ENCODE measurements at places on chromosomes 13 and 19.

DNA sequence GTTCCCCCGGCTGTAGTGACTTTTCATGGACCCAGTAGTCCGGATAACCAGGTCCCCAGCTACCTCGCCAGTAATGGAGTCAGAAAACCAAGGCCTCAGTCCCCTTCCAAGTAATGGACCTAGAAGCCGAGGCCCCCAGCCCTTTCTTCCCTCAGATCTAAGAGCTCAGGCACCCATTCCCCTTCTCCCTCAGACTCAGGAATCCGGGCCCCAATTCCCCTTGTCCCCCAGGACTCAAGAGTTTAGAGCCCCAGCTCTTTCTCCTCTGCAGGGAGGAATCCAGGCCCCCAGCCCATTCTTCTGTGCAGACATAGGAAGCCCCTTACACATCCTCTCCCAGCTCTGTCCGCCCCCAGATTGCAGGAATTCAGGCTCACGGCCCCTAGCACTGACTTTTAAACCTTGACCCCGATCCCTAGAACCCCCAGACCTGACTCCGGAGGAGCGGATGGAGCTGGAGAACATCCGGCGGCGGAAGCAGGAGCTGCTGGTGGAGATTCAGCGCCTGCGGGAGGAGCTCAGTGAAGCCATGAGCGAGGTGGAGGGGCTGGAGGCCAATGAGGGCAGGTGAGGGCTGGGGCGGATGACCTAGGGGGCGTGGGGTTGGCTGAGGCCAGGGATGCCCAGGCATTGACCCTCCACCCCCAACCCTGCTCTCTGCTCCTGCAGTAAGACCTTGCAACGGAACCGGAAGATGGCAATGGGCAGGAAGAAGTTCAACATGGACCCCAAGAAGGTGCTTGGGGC lies 938 bp downstream of the CYTH2 start:
- no peak for DNase-seq

DNA sequence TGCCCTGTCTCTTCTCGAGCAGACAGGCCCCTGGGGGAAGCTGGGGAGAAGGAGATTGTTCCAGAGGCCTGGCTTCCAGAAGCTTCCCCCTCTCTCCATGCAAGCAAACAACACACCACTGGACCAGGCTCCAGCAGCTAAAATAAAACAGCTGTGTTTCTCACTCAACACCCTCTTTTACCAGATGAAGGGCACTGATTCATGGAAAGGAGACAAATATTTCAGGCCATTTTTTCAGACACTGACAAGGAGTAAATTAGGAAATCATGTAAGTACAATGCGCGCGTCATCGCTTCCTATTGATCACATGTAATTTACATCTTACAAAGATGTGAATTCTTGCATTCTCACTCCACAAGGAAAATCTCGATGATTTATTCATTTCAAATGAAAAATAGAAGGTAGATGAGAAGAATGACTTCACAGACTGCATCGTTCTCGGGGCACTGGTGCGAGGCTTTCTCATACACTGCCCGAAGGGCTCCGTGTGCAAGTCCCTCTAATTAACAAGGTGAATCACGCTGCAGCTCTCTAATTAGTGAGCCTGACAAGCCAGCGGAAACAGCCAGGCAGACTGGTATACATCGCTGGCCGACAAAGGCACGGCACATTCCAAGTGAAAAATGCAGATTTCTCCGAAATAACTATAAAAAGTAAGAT lies 153.6 kb downstream of the KCTD15 start:
- DNase-seq, result no peak

GRCh38 chr13:24097064-24097463 lies 63.5 kb upstream of the SPATA13 start:
- peak; percentile 73 for DNase-seq

DNA sequence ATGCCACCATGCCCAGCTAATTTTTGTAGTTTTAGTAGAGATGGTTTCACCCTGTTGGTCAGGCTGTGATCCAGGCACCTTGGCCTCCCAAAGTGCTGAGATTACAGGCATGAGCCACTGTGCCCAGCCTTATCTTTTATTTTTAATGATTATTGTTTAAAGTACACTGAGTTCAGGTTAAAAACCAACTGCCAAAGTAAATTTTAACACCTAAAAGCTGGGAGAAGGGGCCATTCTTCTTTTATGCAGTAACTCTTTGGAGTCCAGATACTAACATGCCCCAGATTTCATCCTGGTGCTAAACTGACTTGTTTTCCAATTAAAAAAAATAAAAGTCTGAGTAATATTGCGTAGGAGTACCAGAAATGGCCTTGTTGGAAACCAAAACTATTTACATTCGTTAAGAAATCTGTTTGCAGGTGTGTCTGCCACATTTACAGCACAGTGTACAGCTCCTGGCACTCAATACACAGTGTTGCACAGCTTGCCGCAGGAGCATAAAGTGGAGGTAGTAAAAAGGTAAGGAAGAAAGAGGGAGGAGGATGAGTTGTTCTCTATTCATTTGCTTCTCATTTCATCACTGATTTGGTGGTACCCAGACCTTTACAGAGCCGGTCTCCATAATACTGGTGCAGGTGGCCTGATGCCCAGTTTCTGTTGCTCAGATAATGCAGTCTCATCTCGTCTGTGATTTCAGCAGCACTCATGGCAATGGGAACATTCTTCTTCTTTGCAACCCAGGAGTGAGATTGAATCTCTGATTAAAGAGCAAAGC lies 108.9 kb downstream of the PCCA start:
- no peak for DNase-seq

DNA sequence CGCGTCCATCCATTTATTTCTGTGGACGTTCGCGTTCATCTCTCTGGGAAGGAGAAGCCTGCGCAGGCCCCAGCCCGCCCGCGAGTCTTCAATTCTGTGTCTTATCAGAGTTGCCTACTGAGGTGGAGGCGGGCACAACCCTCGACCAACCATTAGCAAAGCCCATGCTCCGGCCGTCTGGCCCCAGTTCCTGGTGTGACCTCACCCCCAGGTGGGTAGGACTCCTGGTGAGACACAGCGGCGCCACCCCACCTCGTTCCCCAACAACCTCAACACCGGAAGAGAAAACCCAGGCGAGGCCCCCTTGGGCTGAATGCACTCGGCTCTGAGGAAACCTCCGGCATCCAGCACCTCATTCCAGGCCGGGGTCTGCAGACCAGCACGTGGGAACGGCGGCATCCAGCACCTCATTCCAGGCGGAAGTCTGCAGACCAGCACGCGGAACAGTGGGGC lies 14.7 kb downstream of the ZNF787 start:
- no peak for DNase-seq

- no peak for DNase-seq
Measured at GRCh38 chr13:36166046-36166445, 34.9 kb upstream of the DCLK1 start.

DNA sequence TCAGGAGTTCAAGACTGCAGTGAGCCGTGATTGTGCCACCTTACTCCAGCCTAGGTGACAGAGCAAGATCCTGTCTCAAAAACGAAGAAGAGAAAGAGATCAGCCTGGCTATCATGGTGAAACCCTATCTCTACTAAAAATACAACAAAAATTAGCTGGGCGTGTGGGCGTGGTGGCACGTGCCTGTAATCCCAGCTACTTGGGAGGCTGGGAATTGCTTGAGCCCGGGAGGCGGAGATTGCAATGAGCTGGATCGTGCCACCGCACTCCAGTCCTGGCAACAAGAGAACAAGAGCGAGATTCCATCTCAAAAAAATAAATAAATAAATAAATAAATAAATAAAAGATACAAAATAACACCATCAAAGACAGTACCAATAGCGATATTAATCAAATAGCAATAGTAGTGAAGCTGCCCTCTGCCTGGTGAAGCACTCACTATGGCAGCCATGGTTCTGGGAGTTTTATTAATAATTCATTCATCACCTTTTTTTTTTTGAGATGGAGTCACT lies 53.9 kb downstream of the NFIC start:
- no peak for DNase-seq

DNA sequence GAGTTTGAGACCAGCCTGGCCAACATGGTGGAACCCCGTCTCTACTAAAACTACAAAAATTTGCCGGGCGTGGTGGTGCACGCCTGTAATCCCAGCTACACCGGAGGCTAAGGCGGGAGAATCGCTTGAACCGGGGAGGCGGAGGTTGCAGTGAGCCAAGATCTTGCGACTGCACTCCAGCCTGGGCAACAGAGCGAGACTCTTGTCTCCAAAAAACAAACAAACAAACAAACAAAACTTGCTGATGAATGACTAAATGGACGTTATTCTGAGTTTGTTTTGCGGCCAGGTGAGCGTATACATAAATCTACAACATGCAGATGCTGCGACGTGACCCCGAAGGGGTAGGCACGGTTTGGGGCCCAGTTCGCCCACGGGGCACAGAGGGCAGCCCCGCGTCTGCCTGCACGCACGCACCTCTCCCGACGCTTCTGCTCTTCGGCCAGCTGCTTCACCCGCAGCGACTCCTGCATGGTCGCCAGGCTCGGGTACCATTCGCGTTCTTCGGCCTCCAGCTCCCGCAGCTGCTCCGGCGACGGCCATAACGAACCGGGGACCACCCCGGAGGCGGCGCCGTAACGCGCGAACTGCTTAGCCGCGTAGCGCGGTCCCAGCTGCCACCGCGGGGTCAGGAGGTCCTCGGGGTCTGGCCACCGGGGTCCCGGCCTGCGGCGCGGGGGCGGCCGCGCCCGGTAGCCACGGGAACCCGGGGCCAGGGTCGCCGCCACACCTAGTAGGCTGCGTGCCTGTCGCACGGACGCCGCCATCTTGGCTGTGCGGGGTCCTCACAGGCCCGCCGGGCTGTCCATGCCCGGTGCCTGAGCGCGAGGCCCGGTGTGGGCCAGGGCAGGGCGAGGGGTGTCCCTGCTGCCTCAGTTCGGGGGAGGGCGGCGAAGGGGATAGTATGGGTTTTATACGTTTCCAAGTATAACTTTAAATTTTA lies at the start of gene GADD45GIP1:
Gene GADD45GIP1 (minus strand): TSS at position 778 of the 943 bp plus-strand sequence. CDS start 11 bp downstream, at position 767.
- DNase-seq, result peak; percentile 83

GRCh38 chr13:90792335-90792734 lies 555.2 kb upstream of the MIR17HG start:
- DNase-seq, result no peak

DNA sequence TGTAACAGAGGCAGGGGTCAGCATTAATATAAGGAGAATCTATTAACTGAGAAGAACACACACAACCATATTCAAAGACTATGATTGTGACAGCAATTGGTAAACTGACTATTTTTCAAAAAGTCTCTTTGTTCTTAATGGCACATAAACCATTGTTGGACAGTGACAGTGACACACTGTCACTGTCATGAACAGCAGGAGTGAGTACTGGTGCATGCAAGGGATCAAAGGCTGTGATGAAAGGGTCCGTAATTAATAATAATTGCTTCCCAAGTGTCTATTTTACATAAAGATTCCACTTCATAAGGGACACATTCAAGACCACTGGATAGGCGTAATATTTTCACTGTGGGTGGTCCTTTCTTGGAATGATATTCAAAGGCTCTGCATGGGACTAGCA lies 50.7 kb downstream of the LHFPL6 start:
- DNase-seq, result no peak

DNA sequence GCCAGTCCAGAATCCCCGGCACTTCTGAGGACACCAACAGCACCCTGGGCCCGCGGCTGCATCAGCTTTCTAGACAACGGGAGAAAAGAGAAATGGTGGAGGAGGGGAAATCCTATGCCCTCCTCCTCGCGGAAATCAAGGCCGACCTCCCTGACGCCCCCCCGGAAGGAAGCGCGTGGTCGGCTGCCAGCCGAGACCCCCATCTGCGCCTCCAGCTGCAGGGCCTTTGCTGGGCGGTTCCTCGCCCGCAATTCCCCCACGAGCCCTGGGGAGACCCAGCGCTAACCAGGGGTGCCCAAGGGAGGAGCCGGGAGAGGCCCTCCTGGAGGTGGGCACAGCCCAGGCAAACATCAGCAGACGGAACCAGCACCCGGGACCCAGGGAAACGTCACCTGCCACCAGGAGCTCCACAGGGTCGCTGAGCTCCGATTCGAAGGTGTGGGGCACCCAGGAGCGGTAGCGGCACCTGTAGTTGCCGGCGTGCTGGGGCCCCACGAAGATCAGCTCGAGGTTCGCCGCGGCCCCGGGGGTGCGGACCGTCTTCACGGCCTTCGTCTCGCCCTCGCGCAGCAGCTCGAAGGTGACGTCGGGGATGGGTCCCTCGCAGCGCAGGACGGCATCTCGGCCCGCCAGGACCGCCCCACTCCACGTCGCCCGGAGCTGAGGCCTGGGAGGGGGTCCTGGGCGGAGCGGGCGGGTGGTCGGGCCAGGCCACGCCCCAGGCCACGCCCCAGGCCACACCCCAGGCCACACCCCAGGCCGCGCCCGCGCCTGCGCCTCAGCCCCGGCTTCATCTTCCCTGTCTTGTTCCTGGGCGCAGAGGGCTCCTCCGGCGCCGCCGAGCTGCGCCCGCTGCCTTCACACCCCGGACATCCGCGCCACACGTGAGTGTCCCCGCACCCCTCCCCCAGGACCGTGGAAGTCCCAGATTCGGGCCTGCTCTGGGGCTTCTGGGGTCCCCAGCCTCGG lies 6.0 kb downstream of the A1BG start:
- peak; percentile 83 for DNase-seq

DNA sequence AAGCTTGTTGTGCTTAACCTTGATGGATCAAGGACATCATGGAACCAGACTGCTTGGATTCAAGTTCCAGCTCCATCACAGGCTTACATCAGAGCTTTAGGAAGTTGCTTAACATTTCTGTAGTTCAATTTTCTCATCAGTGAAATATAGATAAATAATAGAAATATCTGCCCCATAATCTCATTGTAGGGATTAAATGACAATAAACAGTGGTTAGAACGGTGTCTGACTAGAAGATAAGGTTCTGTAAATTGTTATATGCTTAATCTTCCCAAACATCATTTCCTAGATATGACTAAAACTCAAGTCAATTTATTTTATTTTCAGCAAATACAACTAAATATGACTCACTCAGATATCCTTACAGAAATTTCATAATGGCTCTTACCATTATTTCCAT lies 83.5 kb downstream of the SLITRK1 start:
- DNase-seq, result no peak

DNA sequence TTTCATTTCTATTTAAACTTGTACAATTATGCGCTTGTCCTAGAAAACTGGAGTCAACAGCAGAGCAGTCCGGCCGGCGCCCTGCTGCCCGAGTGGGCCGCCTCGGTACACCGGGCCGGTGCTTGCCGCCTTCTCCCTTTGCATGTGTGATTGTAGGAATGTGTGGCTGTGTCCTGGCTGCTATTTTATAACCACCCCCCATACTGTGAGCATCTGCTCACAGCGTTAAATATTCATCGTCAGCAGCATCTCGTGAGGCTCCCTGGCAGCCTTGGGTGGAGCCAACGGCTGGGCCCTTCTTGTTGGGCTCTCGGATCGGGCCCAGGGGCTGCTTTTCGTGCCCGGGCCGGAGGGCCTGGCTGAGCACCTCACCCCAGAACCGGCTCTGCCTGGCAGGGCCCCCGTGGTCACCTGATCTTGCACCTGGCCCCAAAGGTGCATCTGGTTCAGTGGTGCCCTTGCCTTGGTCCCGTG lies 10.6 kb downstream of the PIAS4 start:
- DNase-seq, result peak; percentile 67

GRCh38 chr13:42786715-42787114 lies 5.3 kb downstream of the FAM216B start:
- no peak for DNase-seq

GRCh38 chr19:50764409-50764808 lies 5.9 kb upstream of the GPR32 start:
- no peak for DNase-seq

- DNase-seq, result no peak
Measured at GRCh38 chr13:112974671-112975070, 5.7 kb downstream of the MCF2L start.

GRCh38 chr13:94395860-94396259 lies 83.6 kb downstream of the DCT start:
- no peak for DNase-seq

Measured in head of caudate nucleus (tissue), 42 donors.